Right renal pelvis (tissue), 4 donors: ENCODE measurements at places on chromosomes 2 and 18.

DNA sequence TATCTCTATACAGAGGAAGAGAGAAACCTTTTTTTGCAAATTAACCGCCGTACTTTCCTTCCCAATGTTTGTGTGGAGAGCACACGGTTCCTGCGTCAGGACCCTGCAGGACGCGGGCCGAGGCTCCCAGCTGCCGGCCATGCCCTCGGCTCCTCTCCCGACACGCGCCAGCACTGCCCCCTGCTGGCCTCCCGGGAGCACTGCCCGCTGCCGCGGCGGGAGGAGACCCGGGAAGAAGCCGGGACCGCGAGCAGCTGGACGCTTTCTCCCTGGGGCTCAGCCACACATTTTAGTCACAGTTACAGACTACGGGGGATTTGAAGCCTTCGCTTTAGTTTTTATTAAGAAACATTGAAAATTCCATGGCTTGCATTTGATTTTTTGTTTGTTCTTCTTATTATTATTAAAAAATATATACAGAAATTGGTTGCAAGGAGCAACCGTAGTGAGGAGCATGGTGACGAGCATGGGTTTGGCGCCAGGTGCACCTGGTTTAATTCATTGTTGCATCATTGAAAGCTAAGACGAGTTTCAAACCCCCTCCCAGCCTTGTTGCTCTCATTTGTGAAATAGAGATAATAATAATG, 401.2 kb downstream of the GALR1 start:
- peak; percentile 45 for DNase-seq

DNA sequence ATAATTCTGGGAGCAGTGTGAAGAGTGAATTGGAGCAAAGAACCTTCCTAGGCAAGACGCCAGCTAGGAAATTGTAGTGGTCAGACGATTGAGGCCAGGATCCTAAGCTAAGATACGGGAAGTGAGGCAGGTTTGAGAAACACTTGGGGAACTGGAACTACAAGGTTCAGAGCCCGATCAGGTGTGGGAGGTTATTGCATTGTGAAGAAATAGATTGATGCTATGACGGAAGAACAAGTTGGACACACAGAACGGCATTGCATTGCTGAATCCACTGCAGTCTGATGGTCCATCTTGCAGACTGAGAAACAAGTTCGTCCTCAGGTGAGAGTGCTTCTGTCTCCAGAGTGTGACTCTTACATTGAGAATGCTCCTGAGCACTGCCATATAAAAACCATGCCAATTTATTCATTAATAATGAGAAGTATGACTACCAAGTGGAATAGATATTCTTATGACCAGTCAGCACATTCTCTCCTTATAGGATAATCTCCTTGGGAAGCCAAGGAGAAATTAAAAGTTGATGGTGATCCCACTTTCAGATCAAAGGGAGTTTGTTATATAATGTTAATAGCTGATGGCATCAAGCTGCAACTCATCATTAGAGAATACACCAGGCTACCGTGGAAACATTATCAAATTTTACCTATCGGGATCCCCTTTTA, 30.9 kb downstream of the ANTXR1 start:
- no peak for DNase-seq

DNA sequence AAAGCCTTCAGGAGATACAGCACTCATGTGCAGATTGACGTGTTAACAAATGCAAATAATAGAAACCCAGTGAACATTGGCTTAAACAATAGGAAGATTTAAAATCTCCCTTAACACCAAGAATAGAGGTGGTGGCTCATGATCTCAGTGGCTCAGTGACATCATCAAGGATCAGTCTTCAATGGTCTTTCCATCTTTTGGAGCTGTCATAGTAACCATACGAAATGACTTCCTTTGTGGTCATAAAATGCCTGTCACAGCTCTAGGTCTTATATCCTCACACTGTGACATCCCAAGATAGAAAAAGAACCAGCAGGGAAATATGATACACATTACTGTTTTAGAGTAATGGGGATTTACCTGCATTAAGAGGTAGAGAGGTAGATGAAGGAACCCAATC, 59.6 kb upstream of the ACKR3 start:
- no peak for DNase-seq

- no peak for DNase-seq
Observed at GRCh38 chr2:156046900-156047299, 285.6 kb downstream of the NR4A2 start.

- no peak for DNase-seq
Observed at GRCh38 chr2:41717839-41718238, 330.0 kb upstream of the PKDCC start.

DNA sequence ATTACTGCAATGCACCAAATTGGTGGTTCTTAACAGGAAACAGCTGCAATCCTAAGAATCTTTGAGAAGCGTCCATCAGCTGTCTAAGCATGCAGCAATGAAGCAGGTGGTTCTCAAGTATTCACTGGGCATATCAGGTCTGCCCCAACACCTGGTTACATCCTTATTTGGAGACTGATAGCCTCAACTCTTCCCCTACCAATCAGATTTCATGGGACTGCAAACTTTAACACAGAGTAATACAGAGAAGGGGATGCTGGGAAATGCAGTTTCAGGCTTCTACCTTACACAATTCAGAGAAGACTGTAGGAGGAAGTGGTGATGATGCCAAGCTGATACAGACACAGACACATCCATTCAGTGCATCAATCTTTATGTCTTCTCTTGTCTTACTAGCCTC, 240.5 kb downstream of the BCL2 start:
- no peak for DNase-seq

DNA sequence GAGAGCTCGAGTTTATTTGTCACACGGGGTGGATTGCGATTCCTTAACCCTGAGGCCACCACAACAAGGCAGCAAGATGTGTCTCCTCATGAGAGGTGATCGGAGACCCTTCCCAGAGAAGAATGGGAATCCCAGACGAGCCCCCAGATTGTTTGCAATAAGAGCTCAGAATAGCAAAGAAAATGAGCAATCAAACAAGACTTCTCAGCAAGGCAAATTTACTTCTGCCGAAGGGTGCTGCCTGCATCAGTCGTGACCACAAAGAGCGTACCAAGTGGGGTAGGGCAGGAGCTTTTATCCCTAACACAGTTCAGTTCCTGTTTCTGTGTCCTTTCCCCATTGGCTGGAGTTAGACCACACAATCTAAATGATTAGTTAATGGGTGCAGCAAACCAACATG, 237.5 kb upstream of the SYT4 start:
- no peak for DNase-seq

- DNase-seq: no peak
Observed at GRCh38 chr2:42092084-42092996, 44.5 kb downstream of the PKDCC start.

DNA sequence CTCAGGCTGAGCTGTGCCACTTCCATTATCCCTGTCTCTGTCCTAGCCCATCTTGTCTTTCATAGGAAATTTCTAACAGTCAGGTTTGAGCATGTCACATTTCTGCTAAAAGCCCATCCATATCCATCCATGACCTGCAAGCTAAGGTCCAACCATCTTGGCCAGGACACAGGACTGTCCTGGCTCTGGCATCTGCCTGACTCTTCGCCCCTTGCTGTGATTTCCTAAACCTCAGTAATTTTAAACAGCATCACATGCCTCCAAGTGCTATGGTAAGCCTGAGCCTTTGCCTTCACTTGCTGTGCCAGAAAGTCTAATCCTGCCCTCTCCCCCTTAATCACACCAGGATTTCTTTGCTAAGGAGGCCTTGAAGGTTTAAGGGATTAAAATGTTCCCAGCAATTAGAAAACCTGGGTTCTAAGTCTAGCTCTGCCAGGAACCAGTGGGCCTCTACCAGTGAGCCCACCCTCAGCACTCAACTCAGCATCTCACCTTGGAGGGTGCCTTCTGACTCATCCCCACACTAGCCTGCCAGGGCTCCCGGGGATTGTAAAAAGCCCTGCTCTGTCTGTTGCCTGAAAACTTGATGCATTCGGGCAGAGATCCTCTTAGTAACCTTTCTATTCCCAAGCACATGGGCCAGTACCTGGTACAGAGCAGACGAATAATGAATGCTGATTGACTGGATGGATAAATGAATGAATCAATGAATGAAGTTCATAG, 411.0 kb downstream of the LRATD1 start:
- no peak for DNase-seq

DNA sequence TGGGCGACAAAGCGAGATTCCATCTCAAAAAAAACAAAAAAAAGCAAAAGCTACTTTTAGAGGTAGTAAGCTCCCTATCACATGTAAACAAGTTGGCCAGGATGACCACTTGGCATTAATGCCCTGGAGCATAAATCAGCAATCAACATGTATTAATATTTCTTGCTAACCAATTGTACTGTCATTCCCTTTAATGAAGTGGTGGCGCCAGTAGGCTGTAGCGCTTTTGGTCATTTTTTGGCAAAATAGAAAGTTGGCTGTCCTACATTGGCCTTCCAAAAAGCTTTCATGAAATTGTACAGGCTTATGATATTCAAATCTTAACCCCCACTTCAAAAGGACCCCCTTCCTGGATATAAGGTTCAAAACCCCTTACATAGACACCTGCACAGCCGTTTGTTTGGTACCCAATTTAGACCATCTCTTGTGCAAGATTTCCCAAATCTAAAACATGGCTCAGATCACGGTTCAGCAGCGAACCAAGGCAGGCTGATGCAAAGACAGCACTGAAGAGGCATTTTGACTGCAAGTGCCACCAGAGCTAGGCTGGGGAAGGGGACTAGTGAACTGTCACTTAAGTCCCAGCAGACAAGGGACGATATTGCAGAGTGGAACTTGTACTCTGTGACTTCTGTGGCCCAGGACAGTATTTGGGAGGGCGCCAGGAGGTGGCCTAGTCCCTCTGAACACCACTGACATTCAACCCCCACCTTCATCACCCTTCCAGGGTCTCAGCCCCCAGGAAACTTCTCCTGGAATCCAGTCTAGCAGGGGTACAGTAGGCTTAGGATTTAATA, 31.9 kb downstream of the SMAD7 start:
- no peak for DNase-seq
